ENCODE measurements at places on chromosomes 2 and 18. TPM values are rescaled to one million over a fixed set of nuclear protein-coding genes. Genes with fewer than 3 reads are reported as not detected.

Gene CXXC1
- total RNA-seq = 32.9 TPM

Gene LOXHD1
- total RNA-seq = not detected

Gene RFX8
- not detected for total RNA-seq

Gene FBXO15
- not detected for total RNA-seq

Gene TRIM54
- not detected for total RNA-seq

DNA sequence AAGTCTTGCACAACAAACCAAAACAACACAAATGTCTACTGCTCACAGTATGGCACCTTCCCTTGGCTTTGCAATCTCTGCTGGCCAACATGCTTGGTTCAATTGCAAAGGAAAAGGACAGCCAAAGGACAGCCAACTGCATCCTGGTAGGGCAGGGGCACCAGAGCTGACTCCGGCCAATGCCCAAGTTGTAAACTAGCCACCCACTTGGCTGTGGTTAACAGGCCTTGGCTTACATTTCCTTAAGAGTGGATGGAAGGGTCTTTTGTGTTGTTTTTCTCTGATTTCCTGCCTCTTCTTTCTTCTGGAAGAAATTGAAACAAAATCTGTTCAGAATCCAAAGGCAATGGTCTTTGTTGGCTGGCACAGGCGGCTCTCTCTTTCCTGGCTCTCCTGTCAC is 119.1 kb upstream of the TRIB2 start:
- H3K27ac ChIP-seq = no peak overlapping the region
- no peaks in the 10 kb centered on the region for H3K27me3 ChIP-seq
- H3K4me3 ChIP-seq = no peak overlapping the region
- no peaks in the 10 kb centered on the region for H3K36me3 ChIP-seq

DNA sequence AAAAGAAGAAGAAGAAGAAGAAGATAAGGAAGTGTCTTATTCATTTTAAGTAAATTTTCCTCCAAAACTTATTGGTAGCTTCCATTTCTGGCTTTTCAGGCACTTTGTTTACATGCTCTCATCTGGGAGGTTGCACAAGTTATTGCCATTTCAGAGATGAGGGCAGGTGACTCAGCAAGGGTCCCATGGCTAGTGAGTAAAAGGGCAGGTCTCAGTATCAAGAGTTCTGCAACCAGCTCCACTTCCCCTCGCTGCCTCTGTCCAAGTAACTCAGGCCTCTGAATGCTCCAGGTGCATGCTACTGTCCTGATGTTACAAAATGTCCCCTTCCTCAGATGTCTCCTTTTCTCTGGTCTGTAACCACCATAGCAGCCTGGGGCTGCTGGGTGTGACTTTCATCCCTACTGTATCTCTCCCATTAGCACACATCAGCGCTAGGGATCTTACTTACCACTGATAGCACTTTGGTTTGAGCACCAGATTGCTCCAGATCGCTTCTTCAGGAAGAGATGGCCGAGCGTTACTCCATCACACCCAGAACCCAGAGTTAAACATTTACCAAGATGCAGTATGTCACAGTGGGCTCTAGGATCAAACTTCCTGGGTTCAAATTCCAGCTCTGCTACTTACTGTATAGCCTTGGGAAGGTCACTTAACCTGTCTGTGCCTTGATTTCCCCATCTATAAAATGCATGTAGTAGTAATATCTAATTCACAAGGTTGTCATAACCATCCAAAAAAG is 57.4 kb upstream of the LAPTM4A start:
- H3K4me1 ChIP-seq = peaks cover 82% of the 10 kb centered on the region
- H3K27ac ChIP-seq = peak overlapping the region; percentile 58
- no peaks in the 10 kb centered on the region for H3K36me3 ChIP-seq
- H3K4me3 ChIP-seq = peak overlapping the region; percentile 44

DNA sequence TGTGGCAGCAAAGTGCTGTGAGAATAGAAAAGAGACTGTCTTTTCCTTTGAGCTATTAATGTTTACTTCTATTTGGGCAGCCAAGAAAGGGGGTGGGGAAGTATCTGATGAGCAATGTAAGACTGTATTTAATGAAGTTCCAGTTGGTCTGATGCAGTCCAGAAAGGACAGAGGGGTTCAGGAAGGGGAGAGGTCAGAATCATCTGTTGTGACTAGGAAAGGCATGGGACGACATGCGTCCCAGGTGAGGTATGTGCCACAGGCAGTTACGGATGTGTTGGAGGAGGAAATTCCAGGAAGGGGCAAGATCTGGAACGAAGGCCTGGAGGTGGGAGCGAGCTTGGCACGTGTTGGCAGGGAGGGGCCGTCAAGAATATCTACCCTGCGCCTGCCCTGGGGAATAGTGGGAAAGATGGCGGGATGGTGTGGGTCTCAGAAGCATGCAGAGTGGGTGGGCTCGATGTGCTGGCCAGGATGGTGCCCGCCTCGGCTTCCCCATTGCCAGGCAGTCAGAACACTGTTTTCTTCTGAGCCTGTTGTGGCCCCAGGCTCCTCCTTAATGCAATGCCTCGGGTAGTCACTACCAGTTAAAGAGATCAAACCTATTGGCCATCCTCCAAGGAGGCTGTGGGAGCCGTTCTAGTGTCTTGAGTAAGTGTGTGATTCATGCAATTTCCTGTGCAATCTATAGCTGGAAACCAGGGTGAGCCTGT is 57.8 kb upstream of the TXNDC2 start:
- DNase-seq = no peak
- H3K36me3 ChIP-seq = no peaks in the 10 kb centered on the region
- H3K27ac ChIP-seq = no peak overlapping the region
- H3K27me3 ChIP-seq = no peaks in the 10 kb centered on the region
- H3K4me1 ChIP-seq = peaks cover 23% of the 10 kb centered on the region

- H3K4me1 ChIP-seq = peaks cover 33% of the 10 kb centered on the region
- no peak overlapping the region for H3K4me3 ChIP-seq
- no peak for DNase-seq
- peaks cover 14% of the 10 kb centered on the region for H3K36me3 ChIP-seq
- no peaks in the 10 kb centered on the region for H3K27me3 ChIP-seq
Measured at GRCh38 chr2:241137276-241138190, 11.7 kb downstream of the PASK start.

DNA sequence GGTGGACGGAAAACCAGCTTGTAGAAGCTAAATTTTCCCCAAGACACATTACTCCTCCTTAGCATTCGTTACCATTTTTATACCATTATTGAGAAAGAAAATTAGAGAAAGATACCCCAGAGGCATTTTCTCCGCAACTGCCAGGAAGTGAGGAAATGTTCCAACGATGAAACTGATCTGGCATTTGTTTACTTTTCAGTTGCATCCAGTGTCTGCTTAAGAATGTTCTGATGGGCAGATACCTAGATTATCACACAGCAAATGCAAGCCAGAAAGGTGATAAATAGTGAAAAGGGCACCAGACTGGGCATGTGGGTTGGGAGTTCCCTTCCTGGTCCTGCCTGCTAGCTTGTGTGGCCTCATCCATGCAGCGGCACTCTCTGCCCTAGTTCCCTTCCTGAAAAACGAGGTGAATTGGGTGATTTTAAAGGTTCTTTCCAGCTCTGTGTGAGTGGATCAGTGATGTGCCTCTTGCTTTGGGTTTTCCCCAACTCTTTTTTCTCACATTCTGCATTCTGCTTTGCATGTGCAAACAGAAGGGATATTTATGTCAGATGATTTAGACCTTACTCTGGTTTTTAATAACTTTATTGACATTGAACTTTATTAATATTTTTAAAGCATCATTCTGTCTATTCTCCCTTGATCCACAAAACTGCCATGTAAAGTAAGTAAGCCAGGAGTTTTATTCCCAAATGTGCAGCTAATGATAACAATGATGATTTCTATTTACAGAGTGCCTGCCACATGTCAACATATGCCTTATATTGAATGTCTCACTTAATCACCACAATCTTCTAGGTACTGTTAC is 139.6 kb downstream of the INSIG2 start:
- peaks cover 17% of the 10 kb centered on the region for H3K27me3 ChIP-seq
- DNase-seq = no peak
- H3K4me1 ChIP-seq = no peaks in the 10 kb centered on the region
- H3K36me3 ChIP-seq = no peaks in the 10 kb centered on the region
- H3K27ac ChIP-seq = no peak overlapping the region

DNA sequence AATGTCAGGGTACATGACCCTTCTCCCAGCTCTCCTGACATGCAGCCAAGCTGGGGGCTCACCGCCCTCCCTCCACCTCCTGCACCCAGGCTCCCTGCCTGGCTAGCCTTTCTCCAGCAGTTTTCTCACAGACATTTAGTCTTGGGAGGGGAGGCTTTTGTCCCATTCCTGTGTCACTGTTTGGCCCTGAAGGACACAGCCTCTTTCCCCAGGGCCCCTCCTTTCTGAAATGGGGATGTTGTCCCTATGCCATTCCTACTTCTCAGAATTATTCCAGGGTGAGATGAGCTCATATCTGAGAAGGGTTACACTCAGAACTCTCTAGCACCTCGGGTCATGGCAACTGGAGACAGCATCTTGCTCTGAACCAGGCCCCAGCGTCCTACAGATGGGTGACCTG is 47.3 kb upstream of the MRPL33 start:
- H3K27me3 ChIP-seq = no peaks in the 10 kb centered on the region
- H3K27ac ChIP-seq = no peak overlapping the region
- H3K4me3 ChIP-seq = no peak overlapping the region
- H3K36me3 ChIP-seq = no peaks in the 10 kb centered on the region
- DNase-seq = no peak

GRCh38 chr2:136297994-136298393 is 180.0 kb upstream of the CXCR4 start:
- H3K4me1 ChIP-seq = no peaks in the 10 kb centered on the region
- DNase-seq = no peak
- no peaks in the 10 kb centered on the region for H3K27me3 ChIP-seq
- H3K36me3 ChIP-seq = no peaks in the 10 kb centered on the region
- no peak overlapping the region for H3K4me3 ChIP-seq
- H3K27ac ChIP-seq = no peak overlapping the region

DNA sequence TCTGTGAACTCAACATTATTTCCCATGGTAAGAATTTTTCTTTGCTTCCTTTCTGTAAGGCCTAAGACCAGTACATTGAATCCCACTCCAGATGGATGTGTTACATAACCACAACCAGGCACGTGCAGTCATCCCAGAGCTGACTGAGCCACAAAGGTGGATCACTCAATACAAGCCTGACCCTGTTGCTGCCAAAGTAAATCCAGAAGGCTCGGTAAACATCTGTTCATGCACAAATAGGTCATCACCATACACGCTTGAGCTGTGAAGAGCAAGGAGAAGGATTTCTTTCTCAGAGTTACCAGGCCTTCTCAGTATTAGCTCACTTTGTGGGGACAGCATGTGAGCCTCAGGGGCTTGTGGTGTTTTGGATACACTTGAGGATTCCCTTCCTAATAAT is 791.4 kb upstream of the FANCL start:
- no peak overlapping the region for H3K4me3 ChIP-seq
- no peaks in the 10 kb centered on the region for H3K36me3 ChIP-seq
- no peaks in the 10 kb centered on the region for H3K4me1 ChIP-seq
- DNase-seq = no peak

- H3K4me1 ChIP-seq = peaks cover 7% of the 10 kb centered on the region
- no peaks in the 10 kb centered on the region for H3K36me3 ChIP-seq
Measured at GRCh38 chr18:32328379-32328778, 138.5 kb downstream of the MEP1B start.

GRCh38 chr2:26574066-26574899 is 66.9 kb downstream of the CIB4 start:
- no peaks in the 10 kb centered on the region for H3K4me1 ChIP-seq
- no peaks in the 10 kb centered on the region for H3K36me3 ChIP-seq
- H3K27me3 ChIP-seq = peaks cover 30% of the 10 kb centered on the region
- no peak overlapping the region for H3K4me3 ChIP-seq
- DNase-seq = no peak
- no peak overlapping the region for H3K27ac ChIP-seq

- no peak overlapping the region for H3K27ac ChIP-seq
- no peaks in the 10 kb centered on the region for H3K4me1 ChIP-seq
- DNase-seq = no peak
- H3K27me3 ChIP-seq = no peaks in the 10 kb centered on the region
- no peaks in the 10 kb centered on the region for H3K36me3 ChIP-seq
Measured at GRCh38 chr2:178008636-178009289, 63.8 kb downstream of the PDE11A start.

- no peaks in the 10 kb centered on the region for H3K36me3 ChIP-seq
- H3K27me3 ChIP-seq = no peaks in the 10 kb centered on the region
- no peaks in the 10 kb centered on the region for H3K4me1 ChIP-seq
- no peak overlapping the region for H3K4me3 ChIP-seq
- DNase-seq = no peak
Measured at GRCh38 chr18:27609221-27609620, 424.1 kb upstream of the CHST9 start.

GRCh38 chr2:63506320-63506719 is 82.0 kb downstream of the WDPCP start:
- H3K27ac ChIP-seq = no peak overlapping the region
- no peak overlapping the region for H3K4me3 ChIP-seq
- H3K4me1 ChIP-seq = no peaks in the 10 kb centered on the region
- H3K27me3 ChIP-seq = no peaks in the 10 kb centered on the region
- no peaks in the 10 kb centered on the region for H3K36me3 ChIP-seq
- DNase-seq = no peak

DNA sequence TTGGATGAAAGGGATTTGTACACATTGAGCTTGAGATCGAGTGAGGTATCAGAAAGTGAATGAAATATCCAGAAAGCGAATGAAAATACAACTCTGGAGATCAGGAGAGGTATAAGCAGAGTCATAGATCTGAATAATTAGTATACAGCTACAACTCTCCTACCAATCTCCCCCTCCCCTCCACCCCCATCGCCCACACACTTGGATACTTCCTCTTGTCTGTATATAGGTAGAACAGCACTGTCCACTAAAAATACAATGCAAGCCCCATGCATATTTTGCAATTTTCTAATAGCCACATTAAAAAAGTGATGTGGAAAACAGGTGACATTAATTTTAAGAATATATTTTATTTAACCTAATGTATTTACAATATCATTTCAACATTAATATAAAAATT is 23.7 kb upstream of the WIPF1 start:
- no peaks in the 10 kb centered on the region for H3K27me3 ChIP-seq
- H3K27ac ChIP-seq = no peak overlapping the region
- no peak overlapping the region for H3K4me3 ChIP-seq
- DNase-seq = no peak
- no peaks in the 10 kb centered on the region for H3K36me3 ChIP-seq

- peaks cover 6% of the 10 kb centered on the region for H3K27me3 ChIP-seq
- DNase-seq = no peak
Measured at GRCh38 chr2:129929321-129930290, 49.9 kb upstream of the RAB6C start.

GRCh38 chr2:227335713-227336112 is 10.7 kb downstream of the MFF start:
- peaks cover 31% of the 10 kb centered on the region for H3K4me1 ChIP-seq
- H3K27me3 ChIP-seq = no peaks in the 10 kb centered on the region
- no peak for DNase-seq
- H3K36me3 ChIP-seq = peaks cover 52% of the 10 kb centered on the region
- no peak overlapping the region for H3K27ac ChIP-seq

DNA sequence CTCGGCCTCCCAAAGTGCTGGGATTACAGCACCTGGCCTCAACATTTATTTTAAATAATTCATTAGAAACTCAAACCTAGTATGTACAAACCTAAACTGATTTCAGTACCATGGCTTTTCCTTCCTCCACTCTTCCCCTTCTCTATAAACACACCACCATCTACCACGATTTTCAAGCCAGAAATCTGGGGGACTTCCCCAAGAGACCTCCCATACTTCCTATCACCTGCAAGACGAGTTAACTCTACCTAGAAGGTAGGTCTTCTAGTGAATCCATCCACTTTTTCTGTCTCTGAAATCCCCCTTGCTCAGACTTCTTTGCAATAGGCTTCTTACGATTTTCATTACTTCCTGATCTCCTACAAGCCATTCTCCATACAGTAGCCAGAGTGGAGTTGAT is 7.7 kb upstream of the FAM117B start:
- no peak for DNase-seq
- H3K4me3 ChIP-seq = no peak overlapping the region
- H3K36me3 ChIP-seq = no peaks in the 10 kb centered on the region

All from HepG2 (cell line).